CD4-positive, alpha-beta T cell treated with Interleukin-15 for 4 hours (primary cell): ENCODE measurements at places on chromosomes 6 and 20.
A peak's percentile ranks its signal among the peaks of the same experiment; 100 is the strongest.

- DNase-seq, result no peak
Observed at GRCh38 chr6:49978332-49979226, 9.2 kb upstream of the DEFB113 start.

- no peak for DNase-seq
Observed at GRCh38 chr6:85353012-85353411, 96.9 kb upstream of the NT5E start.

DNA sequence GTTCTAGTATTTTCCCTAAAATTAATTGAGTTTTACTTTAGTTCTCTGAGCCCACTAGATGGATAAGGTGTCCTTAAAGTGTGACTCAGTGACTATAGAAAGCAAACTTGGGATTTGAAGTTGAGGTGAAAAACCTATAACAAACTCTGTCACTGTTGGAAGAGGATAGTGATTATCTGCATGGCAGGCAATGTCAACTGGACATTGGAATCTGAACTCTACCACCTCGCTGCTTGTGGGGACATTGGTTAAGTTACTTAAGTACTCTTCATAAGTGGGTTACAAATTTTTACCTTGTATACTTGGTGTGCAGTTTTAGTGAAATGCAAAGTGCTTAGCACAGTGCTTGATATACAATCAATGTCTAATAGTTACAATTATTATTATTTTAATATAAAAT, 87.9 kb upstream of the B3GAT2 start:
- DNase-seq, result no peak

- DNase-seq, result no peak
Observed at GRCh38 chr6:64266351-64266821, 630.8 kb downstream of the PHF3 start.

- no peak for DNase-seq
Observed at GRCh38 chr6:10522929-10523573, 1.9 kb downstream of the GCNT2 start.

- no peak for DNase-seq
Observed at GRCh38 chr20:51042657-51043247, 19.8 kb upstream of the KCNG1 start.

DNA sequence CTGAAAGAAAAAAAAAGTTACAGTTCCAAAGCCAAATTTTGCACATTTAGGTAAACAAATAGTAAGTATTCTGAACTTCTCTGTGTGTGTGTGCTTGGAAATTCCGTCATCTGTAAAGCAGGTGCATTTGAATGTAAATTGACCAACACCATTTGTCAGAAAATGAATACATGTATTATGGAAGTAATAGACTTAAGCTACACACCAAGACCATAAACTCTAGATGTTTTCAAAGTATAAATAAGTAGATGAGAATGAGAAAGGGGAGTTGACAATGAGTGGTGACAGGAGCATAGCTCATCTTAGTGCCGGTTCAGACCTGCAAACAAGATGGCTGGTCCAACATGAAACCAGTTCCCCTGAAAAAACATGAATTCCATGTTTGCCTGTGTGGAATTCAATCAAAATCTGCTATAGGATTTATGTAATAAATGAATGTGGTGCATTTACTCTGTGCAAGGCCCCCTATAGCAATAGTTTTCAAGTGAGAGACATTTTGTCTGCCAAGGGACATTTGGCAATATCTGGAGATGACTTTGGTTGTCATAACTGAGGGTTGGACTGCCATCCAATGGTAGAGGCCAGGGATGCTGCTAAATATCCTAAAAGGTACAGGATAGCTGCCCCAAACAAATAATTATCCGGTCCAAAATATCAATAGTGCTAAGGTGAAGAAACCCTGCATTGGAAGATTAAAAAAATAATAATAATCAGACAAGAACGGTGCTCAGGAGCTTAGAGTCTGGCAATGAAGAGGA, 11.0 kb upstream of the FILIP1 start:
- no peak for DNase-seq

- peak; percentile 4 for DNase-seq
Observed at GRCh38 chr6:106247733-106248132, 77.8 kb downstream of the ATG5 start.

- no peak for DNase-seq
Observed at GRCh38 chr6:48378884-48379407, 267.9 kb upstream of the PTCHD4 start.
